Stimulated activated CD8-positive, alpha-beta memory T cell treated with anti-CD3 and anti-CD28 coated beads, Interleukin-15, amount 100 ng/mL, for 1 hour (primary cell): ENCODE measurements at places on chromosomes 12 and 14.

GRCh38 chr12:122935318-122935717 lies 30.9 kb downstream of the ABCB9 start:
- no peak for DNase-seq

DNA sequence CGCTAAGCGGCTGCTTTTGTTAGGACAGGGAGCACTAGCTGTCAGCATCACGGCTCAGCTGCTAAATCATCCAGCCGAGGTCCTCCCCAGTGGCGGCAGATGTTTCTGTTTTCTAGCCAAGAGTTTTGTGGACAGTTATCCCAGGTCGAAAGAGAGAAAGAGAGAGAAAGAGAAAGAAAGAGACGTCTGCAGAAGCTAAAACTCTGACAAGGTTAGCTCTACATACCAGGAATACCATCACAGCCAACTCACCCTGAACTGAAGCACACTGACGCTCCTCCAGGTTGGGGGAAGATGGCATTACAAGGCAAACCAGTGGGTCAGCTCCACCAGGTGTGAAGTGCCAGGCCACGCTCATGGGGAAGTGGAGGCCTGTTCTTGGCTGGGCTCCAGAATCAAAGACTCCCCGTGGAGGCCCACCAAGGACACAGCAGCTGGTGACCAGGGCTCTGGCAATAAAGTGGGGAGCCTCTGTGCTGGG lies 64.9 kb upstream of the DICER1 start:
- DNase-seq, result no peak

DNA sequence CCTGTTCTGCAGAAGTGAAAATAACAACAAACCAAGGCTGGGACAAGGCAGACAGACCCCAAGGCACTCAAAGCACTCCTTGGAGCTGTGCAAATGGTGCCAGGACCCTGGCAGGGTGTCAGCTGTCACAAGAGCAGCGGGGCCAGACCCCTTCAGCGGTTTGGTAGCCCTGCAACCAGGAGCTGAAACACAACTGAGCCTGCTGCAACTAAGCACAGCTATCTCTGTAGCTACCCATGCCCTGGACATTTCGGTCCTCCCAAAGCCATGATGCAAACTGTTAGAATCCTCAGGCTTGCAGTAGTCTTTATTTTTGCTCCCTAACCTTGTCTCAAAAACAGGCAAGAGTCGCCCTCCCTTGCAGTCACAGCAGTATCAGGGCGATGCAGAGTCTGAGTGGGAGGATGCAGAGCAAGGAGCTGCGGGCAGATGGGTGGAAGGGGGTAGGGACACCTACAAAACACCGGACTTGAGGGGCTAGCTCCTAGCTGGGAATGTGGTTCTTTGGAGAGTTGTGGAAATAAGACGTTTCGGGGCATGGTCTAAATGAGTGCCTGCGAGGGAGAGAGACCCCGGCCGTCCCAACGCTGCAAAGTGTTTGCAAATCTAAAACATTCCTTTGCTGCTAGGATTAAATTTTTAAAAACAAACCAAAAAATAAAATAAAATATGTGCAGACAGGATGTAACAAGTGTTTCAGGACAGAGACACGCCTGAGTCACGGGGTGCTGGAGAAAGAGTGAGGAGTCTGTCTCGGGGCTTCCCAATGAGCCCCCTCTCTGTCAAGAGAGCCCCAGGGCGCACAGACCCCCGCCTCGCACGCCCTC lies 1.0 kb downstream of the NUAK1 start:
- DNase-seq, result no peak

DNA sequence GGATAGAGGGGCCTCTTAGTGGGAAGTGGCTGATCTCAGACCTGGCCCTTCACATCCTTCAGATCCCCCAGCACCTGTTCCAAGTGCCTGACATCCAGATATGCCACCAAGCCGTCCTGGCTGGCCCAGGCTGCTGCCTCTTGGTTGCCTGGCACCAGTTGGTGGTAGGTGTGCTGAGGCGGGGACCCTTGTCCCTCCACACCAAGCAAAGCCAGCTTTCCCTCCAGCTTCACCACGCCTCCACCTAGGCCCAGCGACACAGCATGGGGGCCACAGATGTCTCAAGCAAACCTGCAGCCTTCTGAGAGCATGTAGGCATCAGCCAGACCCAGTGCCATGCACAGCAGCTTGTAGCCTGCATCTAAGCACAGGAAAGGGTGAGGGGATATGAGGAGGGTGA lies 3.5 kb upstream of the CD63 start:
- no peak for DNase-seq

- DNase-seq, result no peak
Measured at GRCh38 chr14:63788011-63788933, 60.4 kb upstream of the SGPP1 start.

- DNase-seq, result no peak
Measured at GRCh38 chr14:99703381-99703780, 19.3 kb downstream of the CYP46A1 start.

DNA sequence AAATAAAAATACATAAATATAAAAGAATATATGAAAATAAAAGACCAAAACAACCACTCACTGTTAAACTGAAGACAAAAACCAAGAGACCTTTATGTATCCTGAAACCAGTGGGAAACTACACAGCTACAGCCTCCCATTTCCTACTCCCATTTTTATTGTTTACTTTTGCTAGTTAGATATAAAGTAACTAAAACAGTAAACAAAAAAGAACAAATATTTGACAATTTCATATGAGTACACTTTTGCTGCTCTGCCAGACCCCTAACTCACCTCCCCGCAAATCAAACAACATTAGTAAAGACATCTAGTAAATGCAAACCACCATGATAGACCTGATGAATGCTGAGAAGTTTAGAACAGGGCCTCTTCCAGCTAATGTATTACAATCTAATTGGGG lies 97.1 kb downstream of the BCL2L14 start:
- DNase-seq, result no peak

DNA sequence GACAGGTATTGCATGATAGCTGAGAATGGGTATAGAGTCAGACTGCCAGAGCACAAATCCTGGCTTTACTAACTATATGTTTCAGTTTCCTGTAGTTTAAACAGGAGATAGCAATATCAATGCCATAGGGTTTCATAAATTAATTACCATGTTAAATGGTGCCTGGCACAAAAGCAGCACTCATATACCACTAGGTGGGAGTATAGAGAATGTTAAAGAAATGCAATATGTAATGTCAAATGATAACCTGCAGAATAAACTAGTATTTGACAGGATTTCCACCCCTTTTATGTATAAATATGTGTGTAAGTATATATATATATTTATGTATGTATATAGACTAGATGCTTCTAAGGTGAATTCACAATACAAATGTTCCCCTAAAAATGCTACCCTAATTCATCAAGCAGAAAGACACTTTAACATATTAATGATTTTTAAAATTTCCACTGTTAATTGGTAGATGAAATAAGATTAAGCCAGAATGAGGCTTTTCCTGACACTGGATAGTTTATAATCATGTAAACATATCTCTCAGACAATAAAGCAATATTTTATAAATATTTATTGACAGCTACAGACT lies 8.6 kb downstream of the WDR89 start:
- no peak for DNase-seq

DNA sequence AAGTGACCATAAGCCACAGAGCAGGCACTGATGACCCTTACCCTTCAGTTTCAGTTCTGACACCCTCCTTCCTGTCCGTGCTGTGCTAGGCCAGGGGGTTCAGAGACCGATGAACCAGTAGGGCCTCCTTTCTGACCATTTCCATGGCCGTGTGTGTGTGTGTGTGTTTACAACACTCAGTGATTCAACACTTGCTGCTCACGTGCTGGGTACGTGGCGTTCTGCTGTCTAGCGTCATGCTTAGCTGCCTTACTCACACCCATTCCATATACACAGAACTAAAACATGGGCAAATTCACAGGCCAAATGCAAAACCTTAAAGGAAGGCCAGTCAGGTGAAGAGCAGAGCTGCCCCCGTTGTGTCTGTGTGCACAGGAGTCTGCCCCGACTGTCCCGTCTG lies 67.5 kb downstream of the DNAH10 start:
- no peak for DNase-seq

DNA sequence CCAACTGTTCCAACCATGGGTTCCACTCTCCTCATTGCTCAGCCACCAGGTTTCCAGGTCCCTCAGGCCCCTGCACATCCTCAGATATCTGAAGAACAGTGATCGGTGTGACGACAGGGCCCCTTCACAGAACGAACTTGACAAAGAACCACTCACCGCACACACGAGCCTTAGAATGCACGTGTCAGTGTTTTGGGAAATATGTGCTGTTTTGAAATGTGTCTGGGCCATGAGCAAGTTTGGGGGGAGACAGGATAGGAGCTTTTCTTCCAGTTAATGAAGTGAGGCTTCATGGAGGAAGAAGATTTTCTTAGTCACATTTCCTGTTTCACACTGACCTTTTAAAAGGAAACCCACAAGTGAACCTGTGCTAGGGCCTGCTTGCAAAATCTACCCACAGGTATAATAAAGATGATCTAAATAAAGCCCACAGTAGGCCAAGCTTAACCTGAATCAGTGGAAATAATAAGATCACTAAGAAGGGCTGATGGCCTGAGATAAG lies 58.6 kb downstream of the ZFP36L1 start:
- DNase-seq, result no peak

DNA sequence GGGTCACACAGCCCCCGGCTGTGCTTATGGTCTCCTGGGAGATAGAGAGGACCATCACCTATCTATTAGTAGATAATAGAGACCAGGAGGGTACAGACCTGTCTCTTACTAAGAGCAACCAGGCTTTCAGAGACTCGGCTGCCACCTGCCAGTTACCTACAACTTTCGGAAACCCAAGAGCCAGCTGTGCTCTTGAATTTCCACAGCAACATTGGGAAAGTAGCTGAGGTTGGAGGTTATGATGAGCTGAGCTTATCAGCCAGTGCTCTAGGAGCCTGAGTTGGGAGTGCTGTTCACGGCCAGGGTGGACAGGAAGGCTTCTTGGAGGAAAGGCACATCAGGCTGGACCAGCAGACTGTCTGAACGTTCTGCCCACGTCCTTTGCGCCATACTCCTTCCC lies 67.6 kb downstream of the RIN3 start:
- no peak for DNase-seq
